ENCODE measurements at places on chromosomes 5 and 9. TPM values are rescaled to one million over a fixed set of nuclear protein-coding genes. Genes with fewer than 3 reads are reported as not detected.

The PPP3R2 gene
- not detected for total RNA-seq

The ASS1 gene
- 5.2 TPM for total RNA-seq

The PLAC8L1 gene
- 0.71 TPM for total RNA-seq

The FAM120A gene
- 145 TPM for total RNA-seq

The AFAP1L1 gene
- 0.08 TPM for total RNA-seq

The HAVCR2 gene
- total RNA-seq, result 16.3 TPM

The TRPM6 gene
- 0.02 TPM for total RNA-seq

The GABRA1 gene
- not detected for total RNA-seq

The CNTRL gene
- total RNA-seq, result 59.0 TPM

The ARAP3 gene
- total RNA-seq, result 6.5 TPM

The NDUFB6 gene
- total RNA-seq, result 57.8 TPM

The TYRP1 gene
- not detected for total RNA-seq

The BTNL8 gene
- not detected for total RNA-seq

The SHISAL2B gene
- total RNA-seq, result not detected

The SLC1A1 gene
- 0.13 TPM for total RNA-seq

The CDKN2B-AS1 gene
- 0.67 TPM for total RNA-seq

The ZBED3 gene
- total RNA-seq, result 2.2 TPM

The MED27 gene
- 33.0 TPM for total RNA-seq

The PSMD5 gene
- 63.0 TPM for total RNA-seq

The FAM169A gene
- 8.3 TPM for total RNA-seq

The PGM5 gene
- not detected for total RNA-seq

The OGN gene
- not detected for total RNA-seq

The PELO gene
- total RNA-seq, result 40.9 TPM

The TLE4 gene
- 25.7 TPM for total RNA-seq

The TAF1L gene
- not detected for total RNA-seq

The MYO10 gene
- 0.04 TPM for total RNA-seq

The MGAT1 gene
- total RNA-seq, result 128 TPM

The LHX3 gene
- total RNA-seq, result not detected

The TXNDC8 gene
- not detected for total RNA-seq

The PCDH1 gene
- total RNA-seq, result not detected

The MFAP3 gene
- 15.6 TPM for total RNA-seq

The GLRA1 gene
- total RNA-seq, result not detected

The MLANA gene
- not detected for total RNA-seq

The IL17B gene
- total RNA-seq, result not detected

The GNG10 gene
- 26.4 TPM for total RNA-seq

The EGFLAM gene
- not detected for total RNA-seq

The PCDHGB7 gene
- total RNA-seq, result not detected

The HSD17B4 gene
- total RNA-seq, result 78.6 TPM

The THG1L gene
- total RNA-seq, result 29.9 TPM

The FBP1 gene
- 0.46 TPM for total RNA-seq

The ADAMTSL1 gene
- not detected for total RNA-seq

The MEIKIN gene
- total RNA-seq, result not detected

The DCANP1 gene
- not detected for total RNA-seq

The MAMDC2 gene
- total RNA-seq, result not detected

The SLC23A1 gene
- total RNA-seq, result 0.40 TPM

The PRR7 gene
- total RNA-seq, result 20.1 TPM

The AGGF1 gene
- total RNA-seq, result 34.4 TPM

The TICAM2 gene
- total RNA-seq, result 0.15 TPM
